AG04450 (cell line): ENCODE measurements at places on chromosomes 11 and 22.

- DNase-seq, result no peak
Observed at GRCh38 chr22:27135031-27135981, 477.9 kb downstream of the MIAT start.

DNA sequence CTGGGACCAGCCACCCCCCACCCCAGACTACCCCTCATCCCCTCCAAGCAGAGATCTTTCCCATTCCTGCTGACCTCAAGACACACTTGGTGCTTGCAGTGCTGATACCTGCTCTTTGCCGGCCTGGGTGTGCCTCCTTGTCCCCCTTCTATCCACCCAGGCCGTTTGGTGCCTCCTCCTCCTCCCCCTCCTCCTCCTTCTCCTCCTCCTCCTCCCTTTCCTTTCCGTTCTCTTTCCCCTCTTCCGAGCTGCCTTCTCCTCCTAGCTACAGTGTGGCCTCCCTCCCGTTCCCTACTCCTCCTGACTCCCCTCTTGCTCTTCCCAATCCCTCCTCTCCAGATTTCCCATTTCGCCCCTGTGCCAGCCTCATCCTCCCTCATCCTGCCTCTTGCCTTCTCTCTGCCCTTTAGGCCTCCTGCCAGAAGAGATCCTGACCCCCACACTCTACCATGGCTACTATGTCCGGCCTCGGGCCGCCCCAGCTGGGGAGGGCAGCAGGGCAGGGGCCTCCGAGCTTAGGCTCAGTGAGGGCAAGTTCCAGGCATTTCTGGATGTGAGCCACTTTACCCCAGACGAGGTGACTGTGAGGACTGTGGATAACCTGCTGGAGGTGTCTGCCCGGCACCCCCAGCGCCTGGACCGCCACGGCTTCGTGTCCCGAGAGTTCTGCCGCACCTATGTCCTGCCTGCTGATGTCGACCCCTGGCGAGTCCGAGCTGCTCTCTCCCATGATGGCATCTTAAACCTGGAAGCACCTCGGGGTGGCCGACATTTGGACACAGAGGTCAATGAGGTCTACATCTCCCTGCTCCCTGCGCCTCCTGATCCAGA lies 712 bp downstream of the HSPB2 start:
- no peak for DNase-seq

- no peak for DNase-seq
Observed at GRCh38 chr11:101096036-101096704, 33.4 kb downstream of the PGR start.

GRCh38 chr11:130798801-130799200 lies 117.5 kb downstream of the SNX19 start:
- DNase-seq, result no peak

DNA sequence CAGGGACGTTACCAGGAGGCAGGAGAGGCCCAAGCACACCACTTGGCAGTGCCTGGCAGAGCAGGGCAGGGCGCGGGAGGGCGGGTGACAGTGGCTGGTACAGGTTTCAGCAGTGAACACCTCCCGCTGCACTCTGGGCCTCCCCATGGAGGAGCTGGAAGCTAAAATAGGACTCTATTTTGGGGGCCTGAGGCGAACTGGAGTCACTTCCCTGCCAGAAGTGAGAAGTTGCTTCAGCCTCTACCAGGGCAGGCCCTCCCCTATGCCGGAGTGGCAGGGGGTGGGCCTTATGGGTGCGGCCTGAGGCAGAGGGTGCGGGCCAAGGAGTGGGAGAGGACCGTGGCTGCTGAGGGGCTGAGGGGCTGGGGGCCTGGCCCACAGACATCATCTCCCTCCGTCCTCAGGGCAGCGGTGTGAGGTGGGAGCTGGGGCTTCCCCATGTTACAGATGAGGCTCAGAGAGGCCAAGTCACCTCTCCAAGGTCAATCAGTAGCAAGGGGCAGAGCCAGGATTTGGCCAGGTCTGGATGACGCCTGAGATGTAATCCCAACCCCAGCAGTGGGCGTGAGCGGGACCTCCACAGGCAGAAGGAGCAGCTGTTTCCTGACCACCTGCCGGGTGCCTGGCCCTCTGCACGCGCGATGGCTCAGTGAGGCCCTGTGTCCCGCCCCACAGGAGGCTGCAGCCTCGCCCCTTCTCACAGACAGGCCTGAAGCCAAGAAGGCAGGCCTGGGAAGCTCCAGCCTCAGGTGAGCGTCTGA lies 39.3 kb downstream of the KCNJ4 start:
- DNase-seq, result no peak

GRCh38 chr11:17494019-17494418 lies 17.4 kb upstream of the ABCC8 start:
- DNase-seq, result no peak

GRCh38 chr22:49789289-49790141 lies 38.2 kb downstream of the BRD1 start:
- no peak for DNase-seq

- DNase-seq, result no peak
Observed at GRCh38 chr11:29629286-29629685, 387.5 kb downstream of the KCNA4 start.

- no peak for DNase-seq
Observed at GRCh38 chr11:9703280-9703679, 39.4 kb downstream of the SWAP70 start.

DNA sequence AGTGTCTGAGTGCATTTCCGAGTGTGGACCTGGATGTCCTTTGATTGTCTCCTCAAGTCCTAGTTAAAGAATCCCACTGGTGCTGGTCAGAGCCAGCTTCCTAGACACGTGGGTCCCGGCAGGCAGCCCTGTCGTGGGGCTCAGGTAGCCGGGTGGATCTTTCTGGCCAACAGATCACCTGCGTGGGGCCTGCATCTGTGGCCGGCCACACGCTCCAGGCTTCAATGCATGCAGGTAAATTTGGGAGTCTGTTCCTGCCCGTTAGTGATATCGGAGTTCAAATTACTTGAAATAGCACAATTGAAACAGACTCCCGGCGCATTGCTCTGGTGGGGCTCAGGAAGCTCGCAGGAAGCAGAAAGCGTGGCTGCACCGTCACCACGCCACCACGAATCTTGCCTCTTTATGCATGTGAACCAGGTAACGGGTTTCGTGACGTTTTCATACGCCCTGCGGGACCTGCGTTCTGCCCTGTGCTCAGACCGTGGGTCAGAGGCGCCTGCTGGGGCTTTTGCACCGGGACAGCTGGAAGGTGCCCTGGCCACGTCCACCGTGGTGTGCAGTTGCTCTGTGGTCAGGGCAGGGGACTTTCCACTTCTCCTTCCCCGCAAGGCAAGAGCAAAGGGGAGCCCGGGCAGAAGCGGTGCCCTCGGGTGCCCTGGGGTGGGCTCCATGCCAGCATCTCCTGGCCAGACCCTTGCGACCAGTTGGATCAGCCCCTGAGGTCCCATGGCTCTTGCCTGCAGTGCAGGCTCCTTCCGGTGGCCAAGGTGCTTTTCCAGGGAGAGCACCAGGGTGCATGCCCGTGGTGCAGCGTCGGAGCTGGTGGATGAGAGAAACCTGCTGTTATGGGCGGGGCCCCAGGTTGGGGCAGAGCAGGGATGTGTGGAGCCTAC lies 803.5 kb downstream of the BRD1 start:
- DNase-seq, result no peak

DNA sequence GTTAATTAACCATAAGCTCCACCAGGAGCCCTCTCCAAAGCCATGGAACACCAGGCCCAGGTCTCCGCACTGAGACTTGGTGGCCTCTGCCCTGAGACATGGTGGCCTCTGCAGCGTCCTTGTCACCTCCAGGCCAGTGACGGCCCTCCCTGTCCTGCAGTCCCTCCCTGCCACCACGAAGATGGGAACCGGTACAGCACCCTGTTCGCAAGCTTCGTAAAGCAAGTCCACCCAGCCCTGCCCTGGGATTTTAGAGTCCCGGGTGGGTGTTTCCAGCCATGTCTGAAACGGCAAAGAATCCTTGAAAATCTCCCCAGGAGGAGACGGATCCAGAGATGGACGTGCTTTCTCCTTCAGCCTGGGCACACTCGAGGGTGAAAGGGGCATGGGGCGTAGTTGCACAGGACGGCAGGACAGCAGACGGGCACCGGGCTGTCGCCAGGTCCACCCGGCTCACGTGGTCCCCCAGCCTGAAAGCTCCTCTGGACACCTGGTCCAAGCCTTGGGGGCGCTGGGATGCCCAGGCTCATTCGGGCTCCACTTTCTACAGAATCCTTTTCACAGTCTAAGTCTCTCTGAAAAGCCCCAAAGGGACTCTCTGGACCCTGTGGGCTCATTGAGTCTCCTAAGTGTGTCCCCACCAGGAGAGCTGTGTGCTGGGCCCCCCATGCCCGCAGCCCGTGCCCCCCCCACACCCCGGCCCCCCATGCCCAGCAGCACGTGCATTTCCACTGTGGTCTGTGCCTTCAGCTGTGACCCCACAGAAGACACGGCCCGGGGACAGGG lies 456.2 kb downstream of the BRD1 start:
- no peak for DNase-seq

DNA sequence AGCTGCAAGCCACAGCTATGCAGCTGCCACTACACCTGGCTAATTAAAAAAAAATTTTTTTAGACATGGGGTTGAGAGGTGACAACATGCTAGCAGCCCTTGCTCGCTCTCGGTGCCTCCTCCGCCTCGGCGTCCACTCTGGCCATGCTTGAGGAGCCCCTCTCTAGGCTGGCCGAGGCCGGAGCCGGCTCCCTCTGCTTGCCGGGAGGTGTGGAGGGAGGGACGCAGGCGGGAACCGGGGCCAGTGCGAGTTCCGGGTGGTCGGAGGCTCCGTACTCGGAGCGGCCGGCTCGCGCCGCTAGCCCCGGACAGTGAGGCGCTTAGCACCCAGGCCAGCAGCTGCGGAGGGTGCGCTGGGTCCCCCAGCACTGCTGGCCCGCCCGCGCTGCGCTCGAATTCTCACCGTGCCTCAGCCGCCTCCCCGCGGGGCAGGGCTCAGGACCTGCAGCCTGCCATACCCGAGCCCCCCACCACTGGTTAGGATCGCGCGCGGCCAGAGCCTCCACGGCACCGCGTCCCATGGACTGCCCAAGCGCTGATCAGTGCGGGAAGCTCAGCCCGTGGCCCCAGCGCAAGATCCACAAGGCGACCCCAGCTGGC lies 10.7 kb downstream of the MYO18B start:
- DNase-seq, result no peak

- DNase-seq, result no peak
Observed at GRCh38 chr22:48284671-48285070, 1522.2 kb downstream of the TBC1D22A start.

- no peak for DNase-seq
Observed at GRCh38 chr11:36718451-36718850, 120.4 kb upstream of the RAG2 start.

DNA sequence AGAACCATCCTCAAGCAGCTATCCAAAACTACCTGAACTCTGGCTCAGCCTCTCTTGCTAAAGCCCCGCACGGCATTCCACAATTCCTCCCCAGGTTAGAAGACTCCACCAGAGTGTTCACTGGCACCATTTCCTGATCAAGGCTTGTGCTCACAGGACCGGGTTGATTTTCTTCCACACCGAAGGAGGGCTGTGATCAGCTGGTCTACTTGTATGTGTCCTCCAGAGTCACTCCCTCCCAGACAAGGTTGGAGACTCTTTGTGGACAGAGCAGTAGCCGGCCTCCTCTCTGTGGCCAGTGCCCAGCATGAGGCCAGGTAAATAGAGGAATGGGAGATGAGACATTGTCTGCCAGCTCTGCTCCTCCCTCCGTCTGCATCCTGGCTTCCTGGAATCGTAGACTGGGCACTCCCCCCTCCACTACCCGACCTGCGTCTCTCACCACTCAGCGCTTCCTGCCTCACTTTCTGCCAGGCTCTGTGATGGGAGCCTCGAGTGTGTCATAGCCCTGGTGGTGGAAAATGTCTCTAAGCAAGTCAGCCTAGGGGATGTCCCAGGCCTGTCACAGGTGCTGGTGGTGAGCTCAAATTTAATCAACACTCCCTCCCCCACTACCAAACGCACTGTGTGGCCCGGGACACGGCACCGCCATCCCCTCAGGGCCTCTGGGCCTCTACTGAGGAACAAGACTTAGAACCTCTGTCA lies 12.5 kb upstream of the TMPRSS6 start:
- no peak for DNase-seq

DNA sequence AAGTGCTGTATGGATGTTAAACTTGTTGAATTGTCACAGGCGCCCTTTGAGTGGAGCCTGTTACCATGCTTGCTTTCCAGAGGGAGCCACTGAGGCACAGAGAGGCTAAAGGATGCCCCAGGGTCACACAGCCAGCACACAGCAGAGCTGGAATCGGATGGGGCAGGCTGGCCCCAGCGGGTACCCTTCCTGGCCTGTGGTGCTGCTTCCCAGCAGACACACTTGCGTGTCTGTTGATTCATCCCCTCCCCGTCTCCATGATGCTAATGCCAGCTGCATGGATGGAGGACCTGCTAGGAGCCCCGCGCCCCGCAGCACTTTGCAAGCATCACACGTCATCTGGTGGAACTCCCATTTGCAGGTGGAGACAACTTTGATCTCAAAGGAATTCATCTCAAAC lies 52.4 kb upstream of the SHISAL1 start:
- no peak for DNase-seq

GRCh38 chr11:121800731-121801393 lies 315.2 kb downstream of the BLID start:
- no peak for DNase-seq

DNA sequence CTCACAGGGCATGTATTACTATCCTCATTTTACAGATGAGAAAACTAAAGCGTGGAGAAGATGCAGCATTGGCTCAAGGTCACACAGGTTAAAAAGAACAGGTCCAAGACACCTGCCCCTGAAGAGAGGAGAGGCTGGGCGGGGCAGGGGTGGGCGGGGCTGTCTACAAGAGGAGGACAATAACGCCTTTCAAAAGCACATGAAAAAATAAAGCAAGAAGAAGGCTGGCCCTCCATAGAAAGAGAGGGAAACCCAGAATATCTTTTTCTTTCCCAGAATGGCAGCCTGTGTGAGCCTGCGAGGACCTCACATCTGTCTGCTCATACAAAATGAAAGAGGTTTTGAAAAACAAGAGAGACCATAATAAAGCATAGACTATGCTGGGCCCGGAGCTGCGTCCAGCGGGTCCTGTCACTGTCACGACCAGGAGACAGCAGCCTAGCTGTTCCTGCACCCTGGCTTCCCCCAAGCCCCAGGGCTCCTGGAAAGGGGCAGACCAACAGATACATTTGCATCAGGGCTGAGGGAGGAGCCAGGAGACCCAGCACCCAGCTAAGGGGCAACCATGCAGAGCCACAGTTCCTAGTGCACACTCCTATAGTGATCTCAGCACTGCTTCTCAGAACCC lies 61.6 kb downstream of the DSCAML1 start:
- no peak for DNase-seq

DNA sequence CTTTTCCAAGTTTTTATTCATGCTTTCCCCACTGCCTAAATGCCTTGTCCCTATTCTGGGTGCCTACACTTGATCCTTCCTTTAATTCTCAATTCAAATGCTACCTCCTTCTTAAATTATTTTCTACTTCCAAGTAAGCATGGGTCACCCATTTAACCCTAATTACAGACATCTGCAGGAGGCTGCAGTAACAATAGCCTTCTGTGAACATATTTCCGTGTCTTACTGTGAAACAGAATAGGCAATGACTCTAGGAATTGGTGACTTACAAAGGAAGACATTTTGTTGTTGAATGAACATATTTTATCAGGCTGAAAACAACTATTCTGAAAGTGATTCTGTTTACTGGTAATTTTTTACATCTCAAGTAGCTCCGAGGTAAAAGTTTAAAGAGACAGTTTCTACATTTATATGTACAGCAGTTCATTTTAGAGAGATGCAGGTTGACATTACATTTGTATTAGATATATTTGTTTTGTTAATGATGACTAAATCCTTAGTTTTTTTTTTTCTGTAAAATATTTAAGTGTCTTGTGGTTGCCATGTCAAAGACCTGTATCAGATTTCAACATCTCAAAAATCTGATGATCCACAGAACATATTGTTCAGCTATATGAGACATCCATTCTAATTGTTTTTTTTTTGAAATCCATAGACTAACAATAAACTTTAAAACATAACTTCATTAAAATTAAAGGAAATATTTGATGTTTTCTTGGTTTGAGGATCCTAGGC lies 316.8 kb downstream of the CASP12 start:
- no peak for DNase-seq
